ENCODE measurements at places on chromosomes 3 and 15.

DNA sequence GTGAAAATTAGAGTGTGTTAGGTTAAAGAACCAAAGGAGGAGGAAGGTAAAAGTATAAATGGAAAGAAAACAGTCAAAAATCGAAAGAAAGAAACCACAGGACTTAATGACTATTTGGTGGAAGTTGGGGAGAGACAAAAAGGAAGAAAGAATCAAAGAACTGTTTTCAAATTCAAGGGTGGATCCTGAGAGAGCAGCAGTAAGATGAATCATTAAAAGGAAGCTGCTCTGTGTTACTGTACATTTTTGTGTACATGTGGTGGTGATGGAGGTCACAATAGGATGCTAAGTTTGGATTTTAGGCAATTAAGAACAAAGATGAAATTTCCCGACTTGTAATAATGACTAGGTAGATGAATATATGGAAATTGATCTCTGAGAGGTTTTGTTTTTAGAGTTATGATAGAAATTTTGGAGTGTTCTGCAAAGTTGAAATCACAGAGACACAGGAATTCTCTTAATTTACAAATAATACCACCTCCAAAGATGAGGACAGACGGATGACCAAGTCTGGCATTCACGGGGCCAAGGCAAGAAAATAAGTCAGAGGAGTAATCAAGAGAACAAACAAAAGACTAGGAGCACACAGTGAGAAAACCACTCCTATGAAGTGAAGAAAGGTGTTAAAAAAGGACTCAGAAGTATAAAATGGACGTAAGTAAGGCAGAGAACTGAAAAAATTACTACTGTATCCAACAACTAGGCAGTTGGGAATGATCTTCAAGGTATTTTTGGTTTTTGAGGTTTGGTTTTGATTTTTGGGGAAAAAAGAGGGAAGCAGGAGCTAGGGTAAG, 7.1 kb downstream of the DHX36 start:
- no peak for DNase-seq

DNA sequence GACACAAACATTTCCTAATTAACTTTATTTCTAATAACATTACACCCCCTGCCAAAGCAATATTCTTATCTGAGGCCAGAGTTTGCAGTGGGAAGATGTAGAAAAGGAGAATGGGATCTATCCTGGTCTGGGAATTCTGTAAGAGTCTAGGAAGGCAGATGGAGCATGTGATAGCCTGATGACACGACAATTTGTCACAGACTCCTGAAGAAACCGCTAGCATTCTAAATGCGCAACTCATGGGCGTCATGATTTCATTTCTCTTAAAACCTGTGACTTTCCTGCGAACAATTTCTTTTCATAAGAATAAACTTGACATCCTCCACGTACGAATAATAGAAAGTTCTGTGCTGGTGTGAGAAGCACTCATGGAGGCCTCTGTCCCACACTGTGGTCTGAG, 72.9 kb upstream of the ATP10A start:
- no peak for DNase-seq

GRCh38 chr15:82790321-82790720, 15.5 kb downstream of the FSD2 start:
- no peak for DNase-seq

GRCh38 chr3:46162975-46163555, 45.0 kb downstream of the CCR1 start:
- DNase-seq: no peak

DNA sequence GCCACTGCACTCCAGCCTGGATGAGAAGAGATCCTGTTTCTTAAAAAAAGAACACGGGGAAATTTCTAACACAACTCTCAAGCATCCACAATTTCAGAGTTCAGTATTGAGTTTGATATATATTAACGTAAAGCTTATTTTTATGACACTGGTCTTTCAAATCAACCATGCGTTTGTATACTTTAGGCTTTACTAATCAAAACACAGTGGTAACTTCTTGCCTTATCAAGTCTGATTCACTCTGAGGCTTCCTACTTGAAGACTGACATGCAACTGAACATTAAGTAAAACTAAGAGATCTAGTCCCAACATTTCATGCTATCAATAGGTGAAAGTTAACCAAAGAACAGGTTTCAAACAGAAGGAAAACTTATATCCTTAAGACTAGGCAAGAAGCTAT, 46.7 kb downstream of the PRTG start:
- DNase-seq: no peak

GRCh38 chr3:168024537-168024941, 71.2 kb downstream of the GOLIM4 start:
- no peak for DNase-seq

- DNase-seq: no peak
Observed at GRCh38 chr3:182412066-182412465, 381.2 kb upstream of the ATP11B start.

- DNase-seq: no peak
Observed at GRCh38 chr3:104198131-104198530, 1168.6 kb upstream of the ALCAM start.

DNA sequence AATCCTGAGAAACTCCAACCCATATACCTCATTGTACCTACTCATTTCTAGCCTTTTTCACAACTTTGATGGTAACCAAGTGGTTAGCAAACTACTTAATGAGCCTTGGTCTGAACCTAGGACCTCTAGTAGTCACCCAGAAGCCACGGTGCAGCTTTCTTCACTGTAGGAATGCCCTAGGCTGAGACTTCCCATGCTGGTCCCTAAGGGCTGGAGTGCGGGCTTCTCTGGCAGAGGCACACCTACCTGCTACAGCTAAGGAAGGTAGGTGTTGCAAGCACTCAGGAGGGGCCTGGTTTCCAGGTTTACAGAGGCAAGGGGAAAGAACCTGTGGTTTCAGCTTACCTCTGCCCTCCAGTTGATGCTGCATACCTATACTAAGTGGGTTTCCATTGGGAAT, 65.4 kb downstream of the DHX30 start:
- no peak for DNase-seq

GRCh38 chr3:85726241-85726640, 767.5 kb downstream of the CADM2 start:
- no peak for DNase-seq

- no peak for DNase-seq
Observed at GRCh38 chr3:168071591-168072322, 24.0 kb downstream of the GOLIM4 start.

- no peak for DNase-seq
Observed at GRCh38 chr15:29196290-29196689, 73.3 kb downstream of the NSMCE3 start.

- DNase-seq: no peak
Observed at GRCh38 chr15:25690673-25691543, 172.2 kb downstream of the ATP10A start.

- DNase-seq: no peak
Observed at GRCh38 chr15:41853831-41854230, 15.2 kb downstream of the PLA2G4B start.

GRCh38 chr3:16818194-16818593, 66.6 kb upstream of the PLCL2 start:
- no peak for DNase-seq

DNA sequence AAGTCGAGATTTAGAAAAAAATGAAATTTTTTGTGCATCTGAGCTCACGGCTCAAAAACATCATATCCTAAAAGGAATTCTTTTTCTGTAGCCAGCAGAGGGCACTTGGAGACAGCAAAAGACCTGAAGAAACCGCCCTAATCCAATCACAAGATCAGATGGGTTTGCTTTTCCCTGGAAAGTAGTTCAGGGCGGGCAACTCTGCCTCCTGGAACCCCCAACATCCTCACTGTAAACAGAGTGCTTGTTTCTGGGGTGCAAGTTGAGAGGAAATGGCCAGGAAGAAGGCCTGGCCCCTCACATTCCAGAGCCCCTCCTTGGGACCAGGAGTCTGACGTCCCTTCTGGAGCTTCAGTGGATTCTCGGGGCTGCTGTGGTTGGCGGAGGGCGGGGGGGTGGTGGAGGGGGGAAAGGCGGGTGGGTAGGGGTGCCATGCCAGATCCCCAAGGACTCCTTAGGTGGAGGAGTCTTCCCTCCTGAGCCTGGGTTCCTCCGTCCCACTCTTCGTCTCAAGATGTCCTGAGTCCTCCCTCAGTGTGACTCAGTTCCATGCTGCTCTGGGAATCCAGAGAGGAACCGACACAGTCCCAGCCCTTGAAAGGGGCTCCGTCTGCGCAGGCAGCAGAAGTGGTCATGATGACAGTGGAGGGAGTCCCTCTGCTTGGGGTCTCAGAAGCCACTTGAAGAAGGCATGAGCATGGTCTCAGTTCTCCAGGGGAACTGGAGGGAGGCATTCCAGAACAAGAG, 35.9 kb downstream of the CCK start:
- DNase-seq: peak; percentile 15

- DNase-seq: no peak
Observed at GRCh38 chr3:167057581-167057980, 322.5 kb downstream of the ZBBX start.

GRCh38 chr15:94673801-94674200, 442.4 kb downstream of the MCTP2 start:
- no peak for DNase-seq

- no peak for DNase-seq
Observed at GRCh38 chr15:43930556-43930955, 103.8 kb downstream of the WDR76 start.

GRCh38 chr3:193857996-193858395, 265.0 kb downstream of the OPA1 start:
- no peak for DNase-seq

GRCh38 chr3:154936196-154936595, 143.9 kb upstream of the MME start:
- DNase-seq: no peak

DNA sequence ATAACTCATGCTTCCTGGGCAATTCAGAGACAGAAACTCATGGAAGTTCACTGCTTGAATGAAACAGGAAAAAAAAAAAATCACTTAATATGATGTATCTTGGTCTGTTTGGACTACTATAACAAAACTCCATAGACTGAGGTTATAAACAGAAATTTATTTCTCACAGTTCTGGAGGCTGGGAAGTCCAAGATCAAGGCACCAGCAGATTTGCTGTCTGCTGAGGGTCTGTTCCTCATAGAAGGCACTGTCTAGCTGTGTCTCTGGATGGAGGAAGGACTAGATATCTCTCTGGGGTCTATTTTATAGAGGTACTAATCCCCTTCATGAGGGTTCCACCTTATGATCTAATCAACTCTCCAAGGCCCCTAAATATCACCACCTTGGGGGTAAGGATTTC, 119.3 kb downstream of the IGF2BP2 start:
- no peak for DNase-seq

DNA sequence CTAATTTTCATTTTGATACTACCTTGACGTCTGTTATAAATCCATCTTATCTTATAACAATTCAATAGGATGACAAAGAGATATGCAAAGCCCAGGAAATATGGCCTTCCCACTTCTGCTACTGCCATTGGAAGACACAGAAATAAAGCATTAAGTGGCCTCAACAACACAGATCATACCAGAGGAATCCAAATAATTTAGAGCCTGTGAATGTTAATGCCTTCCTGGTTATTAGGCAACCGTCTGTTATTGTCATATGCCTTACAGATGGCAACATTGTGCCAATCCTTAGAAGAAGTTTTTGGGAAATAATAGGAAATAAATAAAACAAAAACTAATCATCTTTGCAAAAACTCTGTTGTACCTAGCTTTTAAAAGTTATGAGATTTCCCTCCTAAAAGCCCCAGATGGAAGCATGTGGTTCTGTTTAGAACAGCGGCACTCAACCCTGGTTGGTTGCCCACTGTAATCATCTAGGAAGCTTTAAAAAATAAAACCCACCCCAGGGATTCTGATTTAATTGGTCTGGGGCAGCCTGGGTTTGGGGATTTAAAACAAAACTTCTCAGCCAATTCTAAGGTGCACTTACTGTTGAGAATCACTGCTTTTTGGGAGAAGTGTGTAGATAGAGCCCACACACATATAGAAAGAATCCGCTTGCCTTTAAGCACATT, 704.8 kb upstream of the CFAP20DC start:
- DNase-seq: no peak

DNA sequence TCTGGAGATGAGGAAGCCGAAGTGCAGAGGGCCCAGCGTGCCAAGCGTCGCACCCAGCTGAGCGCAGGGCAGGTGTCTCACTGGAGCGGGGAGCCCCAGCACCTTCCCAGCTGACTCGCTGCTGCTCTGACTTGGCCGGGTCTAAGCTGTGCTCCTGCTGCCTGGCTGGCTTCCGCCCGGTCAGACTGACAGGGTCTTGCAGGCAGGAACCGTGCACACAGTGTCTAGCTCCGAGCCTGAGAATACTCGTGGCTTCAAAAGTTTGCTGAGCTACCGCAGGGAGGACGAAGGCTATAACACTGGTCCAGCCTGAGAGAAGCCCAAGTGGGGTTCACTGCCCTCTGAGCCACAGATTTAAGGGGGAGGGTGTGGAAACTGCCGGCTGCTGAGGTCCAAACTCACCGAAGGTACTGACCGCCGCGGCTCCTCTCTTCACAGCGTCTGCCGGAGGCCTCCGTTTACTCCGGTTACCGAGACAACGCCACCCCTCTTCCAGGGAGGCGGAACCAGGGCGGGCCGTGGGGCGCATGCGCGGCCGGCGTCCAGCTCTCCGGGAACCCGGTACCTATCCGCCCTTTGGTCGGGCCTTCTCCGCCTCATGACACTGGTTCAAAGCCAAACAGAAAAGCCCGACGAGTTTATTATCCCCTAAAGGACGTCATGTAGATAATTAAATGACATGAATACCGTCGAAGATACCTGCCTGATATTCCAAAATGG, at the start of gene CFAP44:
Gene CFAP44, minus strand, starts transcription at position 443 of the 720 bp plus-strand sequence. CDS start 7,829 bp downstream, outside the sequence.
- DNase-seq: peak; percentile 40

GRCh38 chr3:66910266-66911055, 87.6 kb upstream of the KBTBD8 start:
- DNase-seq: no peak

DNA sequence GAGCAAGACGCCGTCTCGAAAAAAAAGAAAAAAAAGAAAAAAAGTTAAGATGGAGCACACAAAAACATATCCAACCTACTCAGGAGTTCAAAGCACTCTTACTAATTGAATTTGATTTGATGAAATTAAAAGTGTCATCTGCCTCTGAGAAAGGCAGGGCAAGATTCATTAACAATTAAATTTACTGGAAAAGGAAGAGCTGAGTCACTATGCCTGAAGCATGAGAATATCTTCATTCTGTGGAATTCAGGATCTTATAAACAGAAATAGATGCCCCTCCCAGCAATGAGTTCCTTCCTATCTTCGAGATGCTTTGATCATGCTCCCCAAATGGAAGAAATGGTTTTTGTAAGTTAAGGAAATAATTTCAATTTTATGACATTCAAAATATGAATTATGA, 61.0 kb upstream of the ST3GAL6 start:
- no peak for DNase-seq

All from caudate nucleus (tissue), 63 donors.